ENCODE measurements at places on chromosomes 11 and 22. TPM values are rescaled to one million over a fixed set of nuclear protein-coding genes. Genes with fewer than 3 reads are reported as not detected.
A peak's percentile ranks its signal among the peaks of the same experiment; 100 is the strongest.

- DNase-seq, result no peak
- no peak overlapping the region for H3K4me3 ChIP-seq
- peaks cover 18% of the 10 kb centered on the region for H3K36me3 ChIP-seq
- no peak overlapping the region for H3K27ac ChIP-seq
- H3K27me3 ChIP-seq, result no peaks in the 10 kb centered on the region
Observed at GRCh38 chr22:17874231-17874905, 100.1 kb upstream of the BID start.

DNA sequence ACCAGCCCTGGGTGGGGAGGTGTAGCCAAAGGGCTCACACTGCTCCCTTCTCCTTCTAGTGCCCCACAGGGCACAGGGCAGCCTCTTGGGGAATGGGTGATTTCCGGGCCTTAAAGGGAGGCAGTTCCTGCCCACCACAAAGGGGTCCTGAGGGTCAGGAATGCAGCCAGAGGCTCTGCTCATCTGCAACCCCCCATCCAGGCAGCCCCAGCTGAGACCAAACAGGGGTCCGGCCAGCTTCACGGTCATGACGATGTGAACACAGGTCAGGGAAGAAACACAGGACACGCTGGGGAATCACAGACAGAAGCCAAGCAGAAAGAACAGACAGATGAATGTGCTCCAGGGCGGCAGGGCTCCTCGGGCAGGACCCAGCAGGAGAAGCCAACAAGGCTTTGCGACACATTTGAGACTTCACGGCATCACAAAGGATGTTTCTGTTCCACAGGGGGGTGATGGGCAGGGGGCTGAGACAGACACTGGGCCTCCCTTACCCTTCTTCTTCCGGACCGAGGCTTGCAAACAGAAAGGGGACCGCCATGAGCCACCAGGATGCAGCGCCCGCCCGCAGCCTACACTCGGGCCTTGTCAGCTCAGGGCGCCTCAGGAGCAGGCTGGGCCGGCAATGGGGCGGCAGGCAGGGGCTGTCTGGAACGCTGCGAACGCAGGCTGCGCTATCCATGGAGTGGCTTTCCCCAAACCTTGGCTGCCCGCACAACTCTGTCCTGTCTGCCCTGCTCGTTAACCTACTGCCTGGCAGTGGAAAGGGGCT, 101.9 kb downstream of the CTTN start:
- no peak overlapping the region for H3K27ac ChIP-seq
- no peaks in the 10 kb centered on the region for H3K27me3 ChIP-seq
- H3K4me3 ChIP-seq, result no peak overlapping the region
- no peak for DNase-seq
- H3K36me3 ChIP-seq, result no peaks in the 10 kb centered on the region
- H3K4me1 ChIP-seq, result no peaks in the 10 kb centered on the region

CHST1 gene
- 2.6 TPM for total RNA-seq

GRCh38 chr22:45896153-45896951, 80.6 kb downstream of the WNT7B start:
- H3K36me3 ChIP-seq, result no peaks in the 10 kb centered on the region
- no peak overlapping the region for H3K4me3 ChIP-seq
- H3K4me1 ChIP-seq, result peaks cover 12% of the 10 kb centered on the region

- H3K27me3 ChIP-seq, result peaks cover 38% of the 10 kb centered on the region
- H3K4me1 ChIP-seq, result peaks cover 17% of the 10 kb centered on the region
- no peaks in the 10 kb centered on the region for H3K36me3 ChIP-seq
- peak within 1 kb of the TSS; percentile 47 for H3K4me3 ChIP-seq
Observed at GRCh38 chr22:35540595-35541253, at the start of gene RASD2. TSS of gene RASD2 (plus strand) at chr22:35540831. CDS start at chr22:35546810, 5,979 bp downstream.

DNA sequence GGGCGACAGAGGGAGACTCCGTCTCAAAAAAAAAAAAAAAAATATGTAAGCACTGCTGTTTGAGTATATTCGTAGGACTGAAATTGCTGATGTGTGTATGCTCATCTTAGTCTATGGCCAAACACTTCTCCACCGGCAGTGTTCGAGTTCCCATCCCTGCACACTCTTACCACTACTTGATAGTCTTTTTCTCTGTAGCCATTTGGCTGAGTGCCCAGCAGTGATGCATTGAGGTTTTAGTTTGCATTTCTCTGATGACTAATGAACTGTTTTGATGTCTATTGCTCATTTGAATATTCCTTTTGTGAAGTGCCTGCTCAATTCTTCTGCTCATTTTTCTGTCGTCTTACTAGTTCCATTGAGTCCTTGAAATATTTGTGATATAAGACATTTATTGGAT, 1.9 kb downstream of the TIRAP start:
- no peaks in the 10 kb centered on the region for H3K36me3 ChIP-seq
- no peaks in the 10 kb centered on the region for H3K27me3 ChIP-seq
- peaks cover 19% of the 10 kb centered on the region for H3K4me1 ChIP-seq
- DNase-seq, result peak; percentile 93

DNA sequence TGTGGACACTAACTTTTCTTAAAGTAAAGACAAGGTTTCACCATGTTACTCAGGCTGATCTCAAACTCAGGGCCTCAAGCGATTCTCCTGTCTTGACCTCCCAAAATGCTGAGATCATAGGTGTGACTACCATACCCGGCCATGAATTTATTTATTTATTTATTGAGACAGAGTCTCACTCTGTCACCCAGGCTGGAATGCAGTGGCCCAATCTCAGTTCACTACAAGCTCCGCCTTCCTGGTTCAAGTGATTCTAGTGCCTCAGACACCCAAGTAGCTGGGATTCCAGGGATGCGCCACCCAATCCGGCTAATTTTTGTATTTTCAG, 29.7 kb upstream of the PCF11 start:
- H3K4me1 ChIP-seq, result no peaks in the 10 kb centered on the region
- H3K27me3 ChIP-seq, result no peaks in the 10 kb centered on the region
- H3K36me3 ChIP-seq, result no peaks in the 10 kb centered on the region
- no peak overlapping the region for H3K4me3 ChIP-seq

CCDC179 gene
- total RNA-seq, result not detected

SCGB2A2 gene
- not detected for total RNA-seq

Measured in astrocyte (in vitro differentiated cells and primary cell).